ENCODE measurements at places on chromosomes 11 and 22.
A peak's percentile ranks its signal among the peaks of the same experiment; 100 is the strongest.

- DNase-seq, result no peak
Measured at GRCh38 chr22:49663823-49664222, 163.8 kb downstream of the BRD1 start.

DNA sequence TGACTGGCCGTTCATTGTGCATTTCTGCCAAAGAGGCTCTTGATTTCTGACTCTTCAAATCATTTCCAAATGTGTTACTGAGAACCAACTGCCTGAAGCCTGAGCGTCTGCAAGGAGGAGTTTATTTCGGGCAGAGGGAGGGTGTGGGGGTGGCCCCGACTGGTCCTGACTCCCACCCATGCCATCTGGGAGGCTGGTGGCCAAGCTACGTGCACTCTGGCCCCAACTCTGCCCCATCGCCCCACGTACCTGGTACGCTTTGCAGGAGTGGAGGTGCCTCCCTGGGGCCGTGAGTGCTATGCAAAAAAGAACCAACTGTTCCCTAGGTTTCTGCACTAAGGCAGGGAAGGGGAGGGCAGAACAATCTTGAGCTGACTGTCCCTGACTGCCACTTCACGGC, 846.8 kb downstream of the BRD1 start:
- DNase-seq, result no peak

DNA sequence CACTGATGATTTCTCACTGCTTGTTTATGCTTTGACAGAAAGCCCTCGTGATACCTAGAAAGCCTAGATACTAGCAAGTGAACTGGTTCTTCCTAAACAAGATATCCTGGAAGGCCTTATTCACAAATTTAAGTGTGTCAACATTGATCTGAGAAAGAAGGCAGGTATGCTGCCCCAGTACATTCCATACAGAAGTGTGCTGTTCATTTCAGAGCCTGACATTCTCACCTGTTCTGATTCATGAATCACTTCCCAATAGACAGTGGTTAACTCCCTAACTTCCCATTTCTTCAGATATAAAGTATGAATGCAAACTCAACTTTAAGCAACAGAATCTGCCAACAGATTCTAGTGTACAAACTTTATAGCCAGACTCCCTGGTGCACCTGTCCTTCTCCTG, 15.5 kb upstream of the RASSF10 start:
- DNase-seq, result no peak

GRCh38 chr11:131615611-131616010, 245.2 kb downstream of the NTM start:
- no peak for DNase-seq

DNA sequence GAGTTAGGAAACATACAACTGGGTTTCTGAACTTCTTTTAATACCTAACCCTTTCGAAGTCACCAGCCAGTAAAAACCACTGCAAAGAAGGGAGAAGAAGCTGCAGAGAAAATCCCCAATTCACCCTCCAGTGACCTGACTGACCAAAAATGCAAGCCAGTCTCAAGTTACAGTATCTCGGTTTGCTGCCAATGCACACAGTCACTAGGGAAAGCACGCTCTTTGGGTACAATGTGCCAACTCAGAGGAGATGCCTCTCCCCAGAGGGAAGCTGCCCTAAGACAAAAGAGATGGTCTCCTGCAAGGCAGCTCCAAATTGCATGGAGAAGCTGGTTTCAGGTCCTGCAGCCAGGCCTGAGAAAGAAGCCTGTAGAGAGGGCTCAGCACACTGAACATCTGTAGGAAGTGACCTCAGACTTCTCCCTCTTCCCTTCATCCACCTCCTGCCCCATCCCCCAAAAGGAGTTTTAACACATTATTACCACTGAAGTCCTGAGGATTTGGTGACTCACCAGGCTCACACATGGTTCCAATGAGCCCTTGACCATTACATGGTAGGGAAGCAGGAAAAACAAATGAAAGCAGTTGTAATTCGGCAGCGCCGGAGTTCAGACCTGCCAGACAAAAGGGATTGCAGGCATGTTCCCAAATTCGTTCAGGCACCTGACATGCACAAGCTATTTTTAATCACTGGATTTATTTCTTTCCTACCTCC, 90.1 kb downstream of the ETS1 start:
- DNase-seq, result peak; percentile 98

- DNase-seq, result no peak
Measured at GRCh38 chr22:28783786-28784671, 11.5 kb downstream of the CCDC117 start.

- no peak for DNase-seq
Measured at GRCh38 chr22:40388231-40388630, 17.8 kb downstream of the SGSM3 start.

- no peak for DNase-seq
Measured at GRCh38 chr11:47130543-47130942, 46.1 kb downstream of the ARFGAP2 start.

DNA sequence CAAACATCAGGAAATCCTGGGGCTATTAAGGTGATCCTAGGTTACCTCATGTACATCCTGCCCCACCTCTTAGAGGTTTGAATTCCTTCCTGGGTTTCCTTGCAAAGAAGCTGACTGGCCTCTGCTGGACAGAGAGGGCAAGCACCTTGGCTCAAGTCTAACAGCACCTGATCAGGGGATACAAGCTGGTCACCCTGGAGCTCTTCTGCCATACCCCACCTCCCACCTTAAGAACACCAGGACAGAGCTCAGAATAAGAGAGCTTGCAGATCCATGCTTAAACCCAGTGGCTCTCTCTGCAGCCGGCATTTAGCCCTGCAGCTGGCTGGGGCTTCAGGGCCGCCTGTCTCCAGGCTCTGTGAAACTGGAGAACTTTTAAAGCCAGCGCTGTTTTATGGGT, 386.6 kb upstream of the NARS2 start:
- no peak for DNase-seq

DNA sequence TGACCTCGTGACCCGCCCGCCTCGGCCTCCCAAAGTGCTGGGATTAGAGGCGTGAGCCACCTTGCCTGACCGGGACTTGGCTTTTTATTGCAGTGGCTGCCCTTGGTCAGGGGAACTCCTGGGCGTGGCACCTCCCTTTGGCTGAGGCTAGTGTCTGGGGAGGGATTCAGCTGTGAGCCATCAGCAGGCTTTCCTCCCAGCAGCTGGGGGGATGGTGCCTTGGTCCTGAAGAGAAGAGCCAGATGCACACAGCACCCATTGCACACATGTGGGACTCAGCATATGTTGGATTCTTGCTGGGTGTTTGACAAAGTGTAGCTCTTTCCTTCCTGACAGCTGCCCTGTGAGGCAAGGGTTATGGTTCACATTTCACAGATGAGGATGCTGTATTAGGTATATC, 8.4 kb downstream of the CYTH4 start:
- no peak for DNase-seq

DNA sequence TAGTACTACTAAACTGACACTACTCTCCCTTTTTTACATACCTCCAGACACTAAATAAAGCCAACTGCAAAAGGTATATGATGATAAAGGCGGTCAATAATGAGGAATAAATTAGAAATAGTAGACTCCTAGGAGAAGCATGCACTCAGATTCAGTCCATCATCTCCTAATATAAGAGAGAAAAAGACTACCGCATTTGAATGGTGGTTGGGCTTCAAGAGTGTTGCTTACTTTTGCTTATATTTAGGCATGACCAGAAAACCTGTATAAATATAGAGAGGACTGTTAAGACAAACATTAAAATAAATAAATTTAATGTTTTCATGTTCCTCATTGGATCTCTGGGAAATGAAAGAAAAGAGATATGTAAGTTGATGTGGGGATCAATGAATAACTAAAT, 1137.0 kb downstream of the FAM181B start:
- DNase-seq, result no peak

DNA sequence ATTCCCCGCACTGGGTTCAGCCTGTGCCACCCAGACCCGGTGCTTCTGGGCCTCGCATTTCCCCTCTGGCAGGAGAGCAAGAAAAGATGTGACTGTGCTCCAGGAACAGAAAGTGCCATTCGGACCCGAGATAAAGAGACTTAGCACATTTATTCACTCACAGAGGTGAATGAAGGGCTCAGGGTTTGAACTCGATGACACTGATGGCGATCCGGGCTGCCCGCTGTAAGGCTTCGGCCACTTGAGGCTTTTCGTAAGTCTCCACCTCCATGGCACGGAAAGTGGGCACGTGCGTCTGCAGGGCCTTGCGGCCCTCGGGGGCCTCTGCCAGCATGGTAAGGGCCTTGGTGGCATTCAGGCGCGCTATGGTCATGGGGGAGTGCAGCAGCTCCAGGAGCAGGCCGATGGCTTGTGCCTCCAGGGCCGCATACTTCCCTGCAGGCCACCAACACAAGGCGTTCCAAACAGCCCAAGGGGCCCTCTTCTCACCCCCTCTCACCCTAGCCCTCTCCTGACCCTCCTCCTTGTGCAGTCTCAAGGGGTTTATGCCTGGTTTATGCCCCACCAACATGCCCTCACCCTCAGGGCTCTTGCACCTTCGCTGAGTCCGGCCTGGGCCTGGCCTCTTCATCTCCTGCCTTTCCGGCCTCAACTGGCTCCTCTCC, 10.9 kb upstream of the GNAZ start:
- DNase-seq, result no peak
